Suprapubic skin (tissue), 4 donors: ENCODE measurements at places on chromosomes 2 and 18. TPM values are rescaled to one million over a fixed set of nuclear protein-coding genes. Genes with fewer than 3 reads are reported as not detected.

Gene GNLY
- not detected for total RNA-seq

Gene TMEM237
- total RNA-seq = 61.9 TPM

- DNase-seq = no peak
These were observed 754.6 kb upstream of the SOX11 start for GRCh38 chr2:4937550-4937949.

DNA sequence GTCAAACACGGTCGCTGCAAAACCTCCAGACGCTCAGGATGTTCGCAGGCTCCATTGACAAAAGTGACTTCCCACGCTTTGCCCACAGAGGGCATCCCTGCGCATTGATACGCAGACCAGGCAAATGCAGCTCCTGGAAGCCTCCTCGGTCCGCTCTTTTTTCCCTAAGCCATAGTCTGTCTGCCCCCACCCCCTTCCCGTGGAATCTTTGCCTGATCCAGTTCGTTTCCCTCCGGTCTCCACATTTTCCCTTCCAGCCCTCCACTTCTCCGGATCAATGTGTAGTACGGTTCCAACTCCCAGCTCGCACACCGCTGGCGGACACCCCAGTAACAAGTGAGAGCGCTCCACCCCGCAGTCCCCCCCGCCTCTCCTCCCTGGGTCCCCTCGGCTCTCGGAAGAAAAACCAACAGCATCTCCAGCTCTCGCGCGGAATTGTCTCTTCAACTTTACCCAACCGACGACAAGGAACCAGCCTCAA, at the start of gene DCC:
Gene DCC, plus strand, starts transcription at position 307 of the 481 bp plus-strand sequence. CDS start 591 bp downstream, outside the sequence.
- DNase-seq = no peak

Gene SOX11
- total RNA-seq = not detected

DNA sequence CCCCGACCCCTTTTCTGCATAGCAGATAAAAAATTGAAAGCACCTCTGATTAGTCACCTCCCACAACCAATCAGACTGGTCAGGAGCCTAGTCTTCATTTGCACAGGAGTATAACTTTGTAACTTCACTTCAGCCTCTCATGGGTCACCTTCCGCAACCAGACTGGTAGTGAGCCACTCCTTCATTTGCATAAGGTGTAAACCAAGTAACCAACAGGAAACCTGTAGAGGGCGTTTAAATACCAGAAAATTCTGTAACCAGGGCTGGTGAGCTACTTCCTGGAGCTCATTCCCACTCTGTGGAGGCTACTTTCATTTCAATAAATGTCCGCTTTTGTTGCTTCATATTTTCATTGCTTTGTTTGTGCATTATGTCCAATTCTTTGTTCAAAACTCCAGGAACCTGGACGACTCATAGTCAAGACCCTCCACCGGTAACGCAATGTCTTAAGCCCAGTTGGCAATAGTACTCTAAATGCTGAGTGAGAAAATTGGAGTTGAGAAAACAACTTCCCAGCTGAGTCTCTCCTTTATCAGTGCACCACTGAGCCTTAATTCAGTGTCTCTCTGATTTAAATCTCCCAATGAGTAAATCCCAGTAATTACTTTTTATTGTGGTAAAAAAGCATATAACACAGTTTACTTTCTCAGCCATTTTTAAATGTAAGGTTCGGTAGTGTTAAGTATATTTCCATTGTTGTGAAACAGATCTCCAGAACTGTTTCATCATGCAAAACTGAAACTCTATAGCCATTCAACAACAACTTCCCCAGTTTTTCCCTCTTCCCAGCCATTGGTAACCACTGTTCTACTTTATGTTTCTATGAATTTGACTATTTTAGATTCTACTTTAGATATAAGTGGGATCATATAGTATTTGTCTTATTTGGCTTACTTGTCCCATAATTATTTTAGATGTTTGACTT, 392.7 kb upstream of the SLC8A1 start:
- DNase-seq = no peak

Gene C2orf78
- not detected for total RNA-seq

DNA sequence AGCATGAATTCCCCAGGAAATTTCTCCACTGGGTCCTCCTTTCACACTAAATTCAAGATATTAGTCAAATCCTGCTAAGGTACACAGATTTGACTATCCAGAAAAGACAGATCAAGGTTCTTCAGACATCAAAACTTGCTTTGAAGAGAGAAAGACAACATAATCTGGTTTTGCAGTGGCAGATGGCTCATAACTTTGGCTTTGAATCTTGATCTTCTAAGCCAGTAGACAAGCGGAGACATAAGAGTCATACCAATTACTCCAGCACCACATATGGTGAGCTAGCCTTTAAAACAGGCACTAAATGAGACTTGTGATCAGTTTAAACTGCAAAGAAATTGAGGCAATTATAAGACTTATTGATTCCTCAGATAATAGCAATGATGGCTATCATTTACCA, 29.3 kb downstream of the PDE11A start:
- DNase-seq = no peak

Gene MAP3K19
- not detected for total RNA-seq

Gene C2orf66
- total RNA-seq = not detected

Gene IL36B
- total RNA-seq = 5.2 TPM

DNA sequence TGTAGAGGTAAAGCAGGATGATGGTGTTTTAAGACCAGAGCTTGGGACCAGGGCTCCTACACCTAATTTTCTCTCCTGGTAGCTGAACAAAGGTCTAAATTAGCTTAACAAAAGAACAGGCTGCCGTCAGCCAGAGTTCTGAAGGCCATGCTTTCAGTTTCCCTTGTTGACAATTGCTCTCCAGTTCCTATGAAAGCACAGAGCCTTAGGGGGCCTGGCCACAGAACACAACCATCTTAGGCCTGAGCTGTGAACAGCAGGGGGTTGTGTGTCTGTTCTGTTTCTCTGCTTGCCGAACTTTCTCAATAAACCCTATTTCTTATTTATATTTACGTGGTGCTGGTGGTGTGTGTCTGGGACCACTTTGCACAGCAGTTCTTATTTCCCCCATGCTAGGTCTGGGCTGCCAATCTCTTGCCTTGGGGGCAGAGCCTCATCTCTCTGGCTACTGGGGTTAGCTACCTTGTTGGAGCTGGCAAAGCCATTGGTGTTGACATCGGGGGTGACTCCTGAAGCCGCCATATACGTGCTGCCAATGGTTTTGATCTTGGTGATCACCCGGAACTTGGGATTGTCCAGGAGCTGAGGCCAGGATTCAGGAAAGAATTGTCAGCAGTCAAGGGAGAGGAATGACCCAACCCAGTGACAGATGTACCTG, 29.0 kb downstream of the CENPO start:
- DNase-seq = no peak

DNA sequence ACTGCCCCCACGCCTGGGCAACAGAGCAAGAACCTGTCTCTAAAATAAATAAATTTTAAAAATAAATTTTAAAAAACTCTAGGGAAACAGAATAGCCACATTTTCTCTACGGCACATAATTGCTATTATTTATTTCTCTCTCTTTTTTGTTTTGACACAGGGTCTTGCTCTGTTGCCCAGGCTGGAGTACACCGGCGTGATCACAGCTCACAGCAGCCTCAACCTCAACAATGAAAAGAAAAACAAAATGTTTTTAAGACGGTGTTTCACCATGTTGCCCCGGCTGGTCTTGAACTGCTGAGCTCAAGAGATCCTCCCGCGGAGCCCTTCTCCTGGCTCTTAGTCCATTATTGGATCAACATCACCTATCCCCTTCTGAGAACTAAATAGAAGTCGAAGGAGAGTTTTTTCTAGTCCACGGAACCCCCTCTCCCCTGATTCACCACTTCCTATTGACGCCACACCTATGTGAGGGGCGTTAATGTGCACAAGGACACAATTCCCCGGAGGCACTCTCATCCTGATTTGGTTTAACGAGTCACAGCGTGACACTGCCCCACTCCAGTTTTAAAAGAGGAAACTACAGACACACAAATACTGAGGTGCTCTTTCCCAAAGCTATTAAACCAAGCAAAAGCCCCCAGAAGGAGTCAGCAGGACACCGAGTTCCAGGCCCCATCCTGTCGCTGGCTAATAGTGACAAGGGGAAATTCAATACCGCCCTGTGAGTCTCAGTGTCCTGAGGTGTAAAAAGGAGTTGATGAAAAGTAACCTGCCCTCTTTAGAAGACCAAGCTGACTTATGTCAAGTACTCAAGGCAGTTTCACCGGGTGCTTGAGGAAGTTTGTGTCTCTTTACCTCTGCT, 1.1 kb downstream of the NPC1 start:
- DNase-seq = no peak

Gene CNDP1
- total RNA-seq = 0.21 TPM

GRCh38 chr2:164778723-164779122, 62.9 kb downstream of the COBLL1 start:
- DNase-seq = no peak
